CD4-positive, alpha-beta memory T cell (primary cell): ENCODE measurements at places on chromosomes 16 and 17. TPM values are rescaled to one million over a fixed set of nuclear protein-coding genes. Genes with fewer than 3 reads are reported as not detected.

DNA sequence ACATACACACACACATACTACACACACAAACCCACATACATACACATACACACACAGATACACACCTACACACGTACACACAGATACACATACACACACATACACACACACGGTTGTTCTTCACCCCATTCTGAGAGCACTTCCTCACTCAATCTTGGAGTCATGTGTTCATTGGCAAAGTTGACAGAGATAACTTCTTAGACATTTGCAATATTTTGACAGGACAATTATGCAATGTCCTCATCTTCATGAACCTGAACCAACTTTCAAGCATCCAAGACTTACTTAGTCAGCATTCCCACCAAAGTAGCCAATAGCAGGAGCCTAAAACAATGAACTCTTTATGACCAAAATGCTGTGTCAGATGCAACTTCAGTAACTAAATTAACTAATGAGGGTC is 77.1 kb upstream of the DNAH17 start:
- H3K27ac ChIP-seq, result no peak overlapping the region
- no peaks in the 10 kb centered on the region for H3K4me1 ChIP-seq
- H3K27me3 ChIP-seq, result no peaks in the 10 kb centered on the region
- H3K36me3 ChIP-seq, result no peaks in the 10 kb centered on the region

KRT40 gene
- not detected for polyA plus RNA-seq

ALDH3A1 gene
- polyA plus RNA-seq, result not detected

ABR gene
- 33.4 TPM for polyA plus RNA-seq

TBC1D26 gene
- polyA plus RNA-seq, result not detected

GRCh38 chr17:80503921-80504320 is 27.5 kb upstream of the NPTX1 start:
- no peaks in the 10 kb centered on the region for H3K36me3 ChIP-seq
- H3K4me1 ChIP-seq, result no peaks in the 10 kb centered on the region
- no peak for DNase-seq
- H3K27ac ChIP-seq, result no peak overlapping the region
- no peaks in the 10 kb centered on the region for H3K27me3 ChIP-seq

- H3K4me1 ChIP-seq, result peaks cover 12% of the 10 kb centered on the region
- no peak for DNase-seq
- H3K27ac ChIP-seq, result no peak overlapping the region
- no peak overlapping the region for H3K4me3 ChIP-seq
- H3K36me3 ChIP-seq, result peaks cover 50% of the 10 kb centered on the region
Measured at GRCh38 chr16:58519707-58520106, 4.4 kb downstream of the SETD6 start.

- no peaks in the 10 kb centered on the region for H3K36me3 ChIP-seq
- peak overlapping the region; percentile 28 for H3K4me3 ChIP-seq
- peaks cover 45% of the 10 kb centered on the region for H3K27me3 ChIP-seq
- no peak overlapping the region for H3K27ac ChIP-seq
- no peak for DNase-seq
Measured at GRCh38 chr17:9021992-9022572, 772 bp downstream of the NTN1 start.

SCARF1 gene
- polyA plus RNA-seq, result 0.21 TPM

GRCh38 chr17:62892870-62893338 is 73.1 kb upstream of the TANC2 start:
- H3K4me3 ChIP-seq, result no peak overlapping the region
- H3K27me3 ChIP-seq, result no peaks in the 10 kb centered on the region
- no peak overlapping the region for H3K27ac ChIP-seq
- no peaks in the 10 kb centered on the region for H3K36me3 ChIP-seq
- H3K4me1 ChIP-seq, result no peaks in the 10 kb centered on the region

DNA sequence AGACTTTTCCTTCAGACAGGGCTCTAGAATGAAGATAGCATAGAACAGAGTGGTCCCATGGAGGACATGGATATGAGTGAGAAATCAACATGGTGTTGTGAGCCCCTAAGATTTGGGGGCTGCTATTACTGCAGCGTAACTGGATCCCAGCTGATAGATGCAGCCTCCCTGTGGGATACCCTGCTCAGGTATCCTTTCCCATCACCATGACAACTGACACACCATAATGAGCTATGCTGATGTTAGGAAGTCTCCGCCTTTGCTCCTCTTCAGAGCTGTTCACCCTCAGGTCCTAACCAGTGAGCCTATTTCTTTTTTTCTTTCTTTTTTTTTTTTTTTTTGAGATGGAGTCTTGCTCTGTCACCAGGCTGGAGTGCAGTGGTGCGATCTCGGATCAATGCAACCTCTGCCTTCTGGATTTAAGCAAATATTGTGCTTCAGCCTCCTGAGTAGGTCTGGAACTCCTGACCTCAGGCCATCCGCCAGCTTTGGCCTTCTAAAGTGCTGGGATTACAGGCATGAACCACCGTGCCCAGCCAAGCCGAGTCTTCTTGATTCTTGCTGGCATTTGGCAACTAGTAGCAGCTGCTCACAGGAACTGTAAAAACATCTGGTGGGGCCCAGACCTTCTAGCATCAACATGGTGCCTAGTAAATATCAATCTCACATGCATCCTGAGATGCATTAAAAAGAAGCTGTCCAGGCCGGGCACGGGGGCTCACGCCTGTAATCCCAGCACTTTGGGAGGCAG is 17.1 kb downstream of the STX4 start:
- H3K4me3 ChIP-seq, result no peak overlapping the region
- H3K27me3 ChIP-seq, result no peaks in the 10 kb centered on the region
- H3K4me1 ChIP-seq, result no peaks in the 10 kb centered on the region
- H3K27ac ChIP-seq, result no peak overlapping the region

DNA sequence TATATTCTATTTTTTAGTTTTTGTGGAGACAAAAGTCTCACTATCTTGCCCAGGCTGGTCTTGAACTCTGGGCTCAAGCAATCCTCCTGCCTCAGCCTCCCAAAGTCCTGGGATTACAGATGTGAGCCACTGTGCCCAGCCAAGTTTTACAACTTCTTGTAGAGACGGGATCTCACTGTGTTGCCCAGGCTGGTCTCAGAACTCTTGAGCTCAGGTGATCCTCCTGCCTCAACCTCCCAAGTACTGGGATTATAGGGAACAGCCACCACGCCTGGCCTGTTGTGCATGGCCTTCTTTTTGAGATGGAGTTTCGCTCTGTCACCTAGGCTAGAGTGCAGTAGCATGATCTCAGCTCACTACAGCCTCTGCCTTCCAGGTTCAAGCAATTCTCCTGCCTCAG is 6.2 kb upstream of the CENPT start:
- H3K27me3 ChIP-seq, result no peaks in the 10 kb centered on the region
- H3K4me1 ChIP-seq, result peaks cover 22% of the 10 kb centered on the region
- no peak for DNase-seq

GRIN2A gene
- not detected for polyA plus RNA-seq

ZNF263 gene
- 37.8 TPM for polyA plus RNA-seq

DNA sequence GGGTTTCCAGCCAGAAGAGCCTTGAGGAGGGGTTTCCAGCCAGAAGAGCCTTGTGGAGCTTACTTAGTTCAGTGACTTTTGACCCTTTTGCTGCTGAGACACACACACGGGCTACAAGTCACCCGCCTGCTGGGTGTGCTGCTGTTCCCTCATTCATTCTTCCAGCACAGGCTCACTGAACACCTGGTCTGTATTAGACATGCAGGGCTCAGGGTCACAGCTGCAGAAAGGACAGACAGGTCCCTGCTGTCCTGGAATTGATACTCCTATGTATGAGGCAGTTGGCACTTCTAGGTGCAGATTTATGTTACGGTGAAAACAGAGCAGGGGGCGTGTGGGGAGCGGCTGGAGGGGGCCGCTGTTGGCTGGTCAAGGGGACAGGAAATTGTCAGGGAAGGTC is 6.8 kb downstream of the CACNG4 start:
- H3K4me3 ChIP-seq, result no peak overlapping the region
- peaks cover 2% of the 10 kb centered on the region for H3K4me1 ChIP-seq
- no peak for DNase-seq
- H3K27ac ChIP-seq, result no peak overlapping the region
- H3K27me3 ChIP-seq, result peaks cover 5% of the 10 kb centered on the region
- H3K36me3 ChIP-seq, result no peaks in the 10 kb centered on the region

PLK1 gene
- polyA plus RNA-seq, result not detected

DNA sequence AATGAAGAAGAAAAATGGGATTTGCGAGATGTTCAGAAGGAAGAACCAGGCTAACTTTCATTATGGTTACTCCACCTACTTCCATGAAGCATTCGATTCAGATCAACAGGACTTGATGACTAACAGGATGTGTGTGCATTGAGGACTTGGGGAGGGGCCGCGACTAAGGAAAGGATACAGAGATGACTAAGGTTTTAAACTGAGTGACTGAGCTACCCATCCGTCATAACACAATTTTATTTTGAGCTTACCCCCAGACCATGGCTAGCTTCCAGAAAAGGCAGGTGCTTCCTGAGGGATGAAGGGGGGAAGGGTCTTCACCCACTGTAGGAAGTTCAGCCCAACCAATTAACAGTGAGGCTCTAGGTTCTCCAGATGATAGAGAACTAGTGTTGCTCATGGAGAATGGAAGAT is 2.5 kb upstream of the CDYL2 start:
- H3K27ac ChIP-seq, result no peak overlapping the region
- H3K4me3 ChIP-seq, result no peak overlapping the region
- peaks cover 31% of the 10 kb centered on the region for H3K4me1 ChIP-seq
- H3K36me3 ChIP-seq, result no peaks in the 10 kb centered on the region

HAGH gene
- polyA plus RNA-seq, result 54.3 TPM

SCIMP gene
- 1.5 TPM for polyA plus RNA-seq

SLC5A2 gene
- polyA plus RNA-seq, result 0.12 TPM

DNA sequence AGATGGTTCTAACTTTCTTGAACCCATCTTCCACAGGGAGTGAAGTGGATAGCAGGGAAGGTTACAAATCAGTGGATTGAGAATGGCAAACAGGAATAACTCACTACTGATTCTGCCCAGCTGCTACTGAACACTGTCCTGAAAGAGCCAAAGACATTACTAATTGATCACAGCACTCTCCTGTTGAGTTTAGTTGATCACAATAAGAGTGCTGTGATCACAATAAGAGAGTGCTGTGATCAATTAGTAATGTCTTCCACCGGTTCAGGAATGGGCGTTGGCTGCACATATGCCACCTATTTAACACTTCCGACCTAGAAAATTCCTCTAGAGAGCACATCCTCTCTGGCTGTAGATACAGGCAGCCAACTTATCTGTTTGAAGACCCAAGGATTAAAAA is 11.4 kb downstream of the CFAP97D1 start:
- H3K4me1 ChIP-seq, result peaks cover 9% of the 10 kb centered on the region
- H3K4me3 ChIP-seq, result no peak overlapping the region
- H3K27ac ChIP-seq, result no peak overlapping the region
- no peaks in the 10 kb centered on the region for H3K36me3 ChIP-seq
- no peaks in the 10 kb centered on the region for H3K27me3 ChIP-seq
- DNase-seq, result peak; percentile 7

- H3K27ac ChIP-seq, result peak overlapping the region; percentile 99
- peaks cover 82% of the 10 kb centered on the region for H3K4me1 ChIP-seq
- no peaks in the 10 kb centered on the region for H3K27me3 ChIP-seq
- peak overlapping the region; percentile 80 for H3K4me3 ChIP-seq
Measured at GRCh38 chr17:40318830-40319391, 9.9 kb downstream of the RARA start.

SOST gene
- polyA plus RNA-seq, result not detected

GRCh38 chr16:25097276-25097975 is 14.1 kb upstream of the LCMT1 start:
- no peak for DNase-seq
- no peaks in the 10 kb centered on the region for H3K27me3 ChIP-seq
- peaks cover 15% of the 10 kb centered on the region for H3K4me1 ChIP-seq
- H3K27ac ChIP-seq, result no peak overlapping the region

DNA sequence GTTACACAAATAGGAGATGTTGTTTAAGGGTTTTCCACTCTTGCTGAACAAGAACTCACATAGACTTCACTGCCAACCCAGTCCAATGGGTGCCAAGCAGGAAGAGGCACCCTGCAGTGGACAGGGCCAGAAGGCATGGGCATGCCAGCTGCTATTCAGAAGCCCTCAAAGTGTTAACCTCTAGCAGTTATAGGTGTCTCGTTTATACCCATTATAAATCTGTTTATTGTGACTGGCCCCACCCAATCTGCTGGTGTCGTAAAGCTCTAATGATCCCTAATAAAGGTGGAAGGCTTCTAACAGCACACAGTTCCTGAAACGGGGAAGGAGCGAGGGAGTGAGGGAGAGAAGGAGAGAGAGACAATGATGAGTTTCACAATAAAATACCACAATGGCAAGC is 23.9 kb downstream of the HNF1B start:
- no peak overlapping the region for H3K4me3 ChIP-seq
- no peak overlapping the region for H3K27ac ChIP-seq
- no peak for DNase-seq
- no peaks in the 10 kb centered on the region for H3K4me1 ChIP-seq

GRCh38 chr17:336110-337021 is 16.2 kb downstream of the RPH3AL start:
- H3K4me1 ChIP-seq, result peaks cover 29% of the 10 kb centered on the region
- no peak overlapping the region for H3K27ac ChIP-seq

DNA sequence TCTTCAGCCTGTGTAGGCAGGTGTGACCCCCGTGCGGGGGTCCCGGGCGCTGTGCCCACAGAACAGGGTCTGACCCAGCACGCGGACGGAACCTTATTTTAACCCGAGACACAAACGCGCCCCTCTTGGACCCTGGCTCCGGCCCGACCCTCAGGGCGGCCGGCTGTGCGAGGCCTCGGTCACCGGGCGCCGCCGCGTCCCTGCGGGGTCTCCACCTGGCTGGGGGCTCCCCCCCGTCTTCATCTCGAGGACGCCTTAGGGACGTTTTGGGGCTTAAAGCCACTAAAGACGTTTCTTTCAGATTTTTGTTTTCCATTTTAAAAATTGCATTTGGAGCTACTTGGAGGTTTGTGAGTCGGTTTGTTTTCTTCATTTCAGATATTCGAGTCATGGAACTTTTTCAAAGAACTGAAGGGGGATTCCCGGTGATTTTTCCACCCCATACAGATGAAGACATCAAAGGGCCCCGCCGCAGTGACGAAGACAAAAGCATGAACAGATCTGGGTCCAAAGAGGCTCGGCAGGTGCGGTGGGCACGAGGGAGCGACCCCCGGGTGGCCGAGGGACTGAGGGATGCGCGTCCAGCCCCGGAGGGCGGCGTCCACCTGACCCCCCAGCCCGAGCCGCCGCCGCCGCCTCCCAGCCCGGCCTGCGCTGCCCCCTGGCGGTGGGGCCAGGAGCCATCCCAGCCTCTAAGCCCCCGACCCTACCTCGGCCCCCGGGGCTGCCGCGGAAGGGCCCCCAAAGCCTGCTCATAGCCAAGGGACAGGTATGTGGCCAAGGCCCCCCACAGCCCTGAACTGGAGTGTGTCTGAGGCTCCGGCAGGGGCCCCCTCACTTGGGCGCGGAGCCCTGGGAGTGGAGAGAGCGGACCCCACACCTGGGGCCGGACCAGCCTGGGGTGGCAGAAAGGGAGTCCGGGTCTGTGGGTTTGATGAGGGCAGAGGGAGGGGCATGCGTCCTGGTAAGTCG is 3.8 kb upstream of the CD7 start:
- DNase-seq, result peak; percentile 87
- no peaks in the 10 kb centered on the region for H3K27me3 ChIP-seq
- H3K36me3 ChIP-seq, result no peaks in the 10 kb centered on the region
